Chondrocyte (in vitro differentiated cells): ENCODE measurements at places on chromosomes 2 and 18. TPM values are rescaled to one million over a fixed set of nuclear protein-coding genes. Genes with fewer than 3 reads are reported as not detected.

Gene FAM110C
- 0.22 to 1.7 TPM (median 1.3 TPM) in 3 replicates for total RNA-seq

GRCh38 chr2:224948859-224949258, 93.4 kb downstream of the DOCK10 start:
- no peaks in the 10 kb centered on the region for H3K27me3 ChIP-seq
- H3K4me3 ChIP-seq, result no peak overlapping the region
- H3K36me3 ChIP-seq, result no peaks in the 10 kb centered on the region
- H3K4me1 ChIP-seq, result peaks cover 44% of the 10 kb centered on the region

DNA sequence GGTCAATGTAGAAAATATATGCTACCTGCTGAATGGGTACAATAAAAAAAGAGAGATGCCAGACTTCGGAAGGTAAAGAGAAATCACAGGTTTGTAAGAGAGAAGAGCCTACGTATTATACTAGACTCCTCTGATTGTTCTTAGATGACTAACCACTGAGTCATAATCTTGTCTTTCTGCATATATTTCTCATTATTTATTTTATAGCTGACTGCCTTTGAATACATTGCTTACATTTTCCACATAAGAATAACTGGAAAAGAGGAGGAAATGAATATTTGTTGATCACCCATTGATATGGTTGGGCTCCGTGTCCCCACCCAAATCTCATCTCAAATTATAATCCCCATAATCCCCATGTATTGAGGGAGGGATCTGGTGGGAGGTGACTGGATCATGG, 90.3 kb upstream of the RAB27B start:
- H3K27me3 ChIP-seq, result no peaks in the 10 kb centered on the region
- H3K4me1 ChIP-seq, result peaks cover 45% of the 10 kb centered on the region
- H3K4me3 ChIP-seq, result no peak overlapping the region
- DNase-seq, result no peak

DNA sequence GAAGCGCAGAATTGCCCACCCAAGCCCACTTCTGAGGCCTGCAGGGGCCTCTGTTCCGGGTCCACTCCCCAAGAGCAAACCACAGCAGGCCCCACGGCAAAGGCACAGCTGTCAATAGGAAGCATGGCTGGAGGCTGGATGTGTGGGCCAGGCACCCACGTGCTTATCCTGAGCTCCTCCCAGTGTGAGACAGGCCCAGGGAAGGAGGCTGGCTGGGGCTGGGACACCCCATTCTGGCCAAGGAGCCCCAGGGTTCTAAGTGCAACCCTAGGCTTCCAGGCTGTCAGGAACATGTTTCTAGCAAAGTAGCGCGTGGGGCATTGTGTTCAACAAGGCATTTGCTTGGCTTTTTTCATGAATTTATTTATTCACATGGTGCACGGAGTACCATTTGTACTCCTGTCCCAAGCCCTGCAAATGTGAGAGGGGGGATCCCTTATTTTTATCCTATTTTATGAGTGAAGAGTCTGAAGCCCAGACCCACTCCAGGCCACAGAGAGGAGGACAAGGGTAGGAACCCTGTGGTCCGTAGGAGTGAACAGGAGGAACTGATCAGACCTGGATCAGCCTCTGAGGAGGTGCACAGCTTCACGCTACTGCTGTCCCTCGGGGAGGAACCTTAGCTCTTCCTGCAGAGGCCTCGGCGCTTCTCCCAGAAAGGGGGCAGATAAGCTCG, 6.1 kb upstream of the RAB17 start:
- no peak overlapping the region for H3K27ac ChIP-seq
- DNase-seq, result no peak
- peaks cover 36% of the 10 kb centered on the region for H3K4me1 ChIP-seq
- H3K4me3 ChIP-seq, result no peak overlapping the region
- no peaks in the 10 kb centered on the region for H3K36me3 ChIP-seq
- H3K27me3 ChIP-seq, result no peaks in the 10 kb centered on the region

- no peaks in the 10 kb centered on the region for H3K36me3 ChIP-seq
- DNase-seq, result no peak
- no peak overlapping the region for H3K4me3 ChIP-seq
- no peaks in the 10 kb centered on the region for H3K27me3 ChIP-seq
Observed at GRCh38 chr2:161063946-161064306, 96.3 kb upstream of the TANK start.

GRCh38 chr2:215434447-215435279, 1.2 kb downstream of the FN1 start:
- no peak for DNase-seq
- no peaks in the 10 kb centered on the region for H3K27me3 ChIP-seq
- peaks cover 56% of the 10 kb centered on the region for H3K36me3 ChIP-seq

GRCh38 chr18:54880395-54881105, 52.3 kb downstream of the RAB27B start:
- H3K36me3 ChIP-seq, result no peaks in the 10 kb centered on the region
- no peak overlapping the region for H3K27ac ChIP-seq
- no peak overlapping the region for H3K4me3 ChIP-seq

DNA sequence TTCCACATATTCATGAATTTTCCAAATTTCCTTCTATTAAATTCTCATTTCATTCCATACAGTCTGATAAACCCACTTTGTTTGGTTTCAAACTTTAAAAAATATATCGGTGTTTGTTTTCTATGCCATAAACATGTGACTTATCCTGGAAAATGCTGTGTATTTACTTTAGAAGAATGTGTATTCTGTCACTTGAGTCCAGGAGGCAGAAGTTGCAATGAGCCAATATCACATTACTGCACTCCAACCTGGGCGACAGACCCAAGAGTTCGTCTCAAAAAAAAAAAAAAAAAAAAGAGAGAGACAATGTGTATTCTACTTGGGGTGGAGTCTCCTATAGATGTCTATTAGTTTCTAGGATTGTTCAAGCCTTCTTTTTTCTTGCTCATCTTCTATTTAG, 31.8 kb downstream of the MBD5 start:
- H3K36me3 ChIP-seq, result peaks cover 4% of the 10 kb centered on the region
- H3K4me1 ChIP-seq, result peaks cover 20% of the 10 kb centered on the region
- no peak for DNase-seq
- H3K4me3 ChIP-seq, result no peak overlapping the region

DNA sequence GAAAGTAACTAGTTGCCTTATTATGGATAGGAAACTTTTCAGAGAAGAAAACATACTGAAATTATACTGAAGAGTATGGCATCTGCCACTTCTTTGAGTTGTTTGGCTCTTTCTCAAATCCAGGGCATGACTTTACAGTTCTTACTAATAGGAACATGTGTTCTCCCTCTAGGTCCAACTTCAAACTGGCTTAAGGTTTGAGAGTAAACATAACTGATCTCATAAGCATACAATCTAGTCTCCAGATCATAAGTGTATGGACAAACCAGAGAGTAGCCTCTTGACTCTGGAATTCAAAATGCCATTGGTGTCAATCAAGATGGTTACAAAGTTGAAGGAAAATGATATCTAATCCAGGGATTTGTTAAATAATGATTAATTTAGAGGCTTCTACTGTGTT, 101.5 kb downstream of the NYAP2 start:
- no peak overlapping the region for H3K4me3 ChIP-seq
- H3K27ac ChIP-seq, result no peak overlapping the region
- H3K4me1 ChIP-seq, result no peaks in the 10 kb centered on the region
- H3K36me3 ChIP-seq, result no peaks in the 10 kb centered on the region
- no peaks in the 10 kb centered on the region for H3K27me3 ChIP-seq

- H3K36me3 ChIP-seq, result peaks cover 2% of the 10 kb centered on the region
- DNase-seq, result no peak
- peak overlapping the region; percentile 83 for H3K27ac ChIP-seq
- peak overlapping the region; percentile 3 for H3K4me3 ChIP-seq
Observed at GRCh38 chr18:2997429-2997828, 15.5 kb downstream of the LPIN2 start.

Gene HOXD12
- total RNA-seq, result not detected in 3 replicates

GRCh38 chr2:135998879-135999278, 13.5 kb upstream of the DARS1 start:
- DNase-seq, result no peak
- H3K27me3 ChIP-seq, result no peaks in the 10 kb centered on the region
- peaks cover 7% of the 10 kb centered on the region for H3K4me1 ChIP-seq
- H3K36me3 ChIP-seq, result no peaks in the 10 kb centered on the region
- H3K4me3 ChIP-seq, result no peak overlapping the region
- no peak overlapping the region for H3K27ac ChIP-seq

Gene GPC1
- 261 to 354 TPM (median 264 TPM) in 3 replicates for total RNA-seq

DNA sequence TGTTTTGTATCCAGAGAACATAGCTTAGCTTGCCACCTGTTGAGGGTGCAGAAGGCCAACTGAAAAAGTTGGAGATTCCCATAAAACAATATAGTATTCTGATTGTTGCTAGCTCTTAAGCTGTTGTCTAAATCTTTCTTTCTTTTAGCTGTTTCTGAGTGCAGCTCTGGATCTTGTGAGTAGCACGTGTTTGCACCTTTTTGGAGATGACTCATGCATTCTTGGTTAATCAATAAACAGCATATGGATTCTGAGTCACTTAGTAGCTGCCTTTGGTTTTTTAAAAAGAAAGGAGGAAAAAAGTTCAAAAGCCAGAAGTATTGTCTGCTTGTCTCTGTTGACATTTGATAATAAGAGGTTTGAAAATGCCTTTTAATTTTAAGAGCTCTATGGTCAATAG, 483.0 kb upstream of the FSIP2 start:
- H3K4me1 ChIP-seq, result no peaks in the 10 kb centered on the region
- peaks cover 17% of the 10 kb centered on the region for H3K27me3 ChIP-seq
- H3K36me3 ChIP-seq, result no peaks in the 10 kb centered on the region
- no peak overlapping the region for H3K4me3 ChIP-seq
- DNase-seq, result no peak
- no peak overlapping the region for H3K27ac ChIP-seq

- peaks cover 15% of the 10 kb centered on the region for H3K36me3 ChIP-seq
- DNase-seq, result no peak
- H3K27ac ChIP-seq, result peak overlapping the region; percentile 94
- no peaks in the 10 kb centered on the region for H3K27me3 ChIP-seq
Observed at GRCh38 chr18:23231340-23232021, 96.2 kb downstream of the CABLES1 start.

GRCh38 chr2:217680381-217680780, 322.4 kb downstream of the TNS1 start:
- H3K36me3 ChIP-seq, result peaks cover 7% of the 10 kb centered on the region
- H3K4me3 ChIP-seq, result no peak overlapping the region
- H3K27ac ChIP-seq, result no peak overlapping the region
- H3K27me3 ChIP-seq, result no peaks in the 10 kb centered on the region

Gene SP140
- total RNA-seq, result 0.60 TPM in 1 of 3 replicates, not detected in the others

- peaks cover 36% of the 10 kb centered on the region for H3K4me1 ChIP-seq
- no peak overlapping the region for H3K4me3 ChIP-seq
- no peak overlapping the region for H3K27ac ChIP-seq
- no peaks in the 10 kb centered on the region for H3K27me3 ChIP-seq
- H3K36me3 ChIP-seq, result no peaks in the 10 kb centered on the region
Observed at GRCh38 chr2:189628817-189629530, 32.3 kb upstream of the ASNSD1 start.

DNA sequence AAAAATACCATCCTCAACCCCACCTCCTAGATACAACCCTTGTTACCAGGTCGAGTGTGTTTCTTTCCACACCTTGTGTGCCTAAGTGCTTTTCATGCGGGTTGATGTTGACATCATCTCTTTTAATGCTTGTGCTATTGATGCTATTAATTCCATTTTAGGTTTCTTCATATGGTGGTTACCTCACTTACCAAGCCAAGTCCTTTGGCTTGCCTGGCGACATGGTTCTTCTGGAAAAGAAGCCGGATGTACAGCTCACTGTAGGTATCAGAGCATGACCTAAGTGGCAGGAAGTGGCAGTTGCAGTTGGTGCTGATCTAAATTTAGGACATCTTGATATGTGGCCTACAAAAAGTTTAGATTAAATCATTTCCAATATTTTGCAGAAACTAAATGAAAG, 149.9 kb upstream of the TTC39C start:
- DNase-seq, result no peak
- no peak overlapping the region for H3K4me3 ChIP-seq
- peaks cover 25% of the 10 kb centered on the region for H3K4me1 ChIP-seq
